ENCODE measurements at places on chromosomes 3 and 15. TPM values are rescaled to one million over a fixed set of nuclear protein-coding genes. Genes with fewer than 3 reads are reported as not detected.

Gene CCDC9B
- 10.7 TPM for total RNA-seq

DNA sequence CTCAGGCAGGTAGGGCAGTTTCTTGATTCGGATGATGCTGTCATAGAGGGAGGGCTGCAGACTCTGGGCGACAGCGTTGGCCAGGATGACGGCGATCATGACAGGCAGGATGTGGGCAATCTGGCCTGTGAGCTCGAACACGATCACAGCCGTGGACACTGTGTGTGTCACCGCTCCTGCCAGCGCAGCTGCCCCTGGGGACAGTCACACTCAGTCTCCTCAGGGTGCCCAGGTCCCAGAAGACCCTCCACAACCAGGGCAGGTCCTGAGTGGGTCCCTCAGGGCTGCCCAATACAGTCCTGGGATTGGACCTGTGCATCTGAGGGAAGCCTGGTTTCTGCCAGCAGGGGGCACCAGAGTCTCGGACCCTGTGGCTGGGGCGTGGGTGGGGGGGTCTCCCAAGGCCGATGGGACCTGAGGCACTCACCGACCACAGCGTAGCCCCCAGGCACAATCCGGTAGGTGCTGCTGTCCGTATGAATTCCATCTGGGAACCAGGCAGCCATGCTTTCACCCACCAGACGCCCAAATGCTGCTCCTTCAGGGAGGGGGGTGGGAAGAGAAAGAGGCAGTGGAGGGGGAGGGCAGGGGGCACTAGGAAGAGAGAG, 7.2 kb downstream of the CLCN2 start:
- no peak for DNase-seq

- DNase-seq: no peak
Measured at GRCh38 chr15:60782316-60782715, 303.4 kb upstream of the ICE2 start.

- no peak for DNase-seq
Measured at GRCh38 chr3:101150504-101150903, 157.3 kb upstream of the ABI3BP start.

DNA sequence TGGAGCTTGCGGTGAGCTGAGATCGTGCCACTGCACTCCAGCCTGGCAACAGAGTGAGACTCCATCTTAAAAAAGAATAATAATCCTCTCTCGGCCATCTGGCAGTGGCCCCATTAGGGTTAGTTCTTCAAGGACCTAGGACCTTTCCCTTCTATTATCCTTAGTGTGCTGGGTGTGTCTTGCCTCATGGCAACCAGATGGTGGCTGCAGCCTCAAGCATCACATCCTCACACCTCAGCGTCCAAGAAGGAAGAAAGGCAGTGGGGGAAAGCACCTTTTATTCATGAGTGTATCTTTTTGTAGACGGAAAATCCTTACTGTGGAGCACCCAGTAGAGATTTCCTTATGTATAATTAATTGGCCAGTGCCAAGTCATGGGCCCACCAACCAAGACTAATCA, 42.7 kb upstream of the TFRC start:
- DNase-seq: no peak

- no peak for DNase-seq
Measured at GRCh38 chr15:101193120-101193644, 58.7 kb downstream of the CHSY1 start.

All from epithelial cell of proximal tubule (primary cell).